T-helper 17 cell (primary cell): ENCODE measurements at places on chromosomes 2 and 18.
A peak's percentile ranks its signal among the peaks of the same experiment; 100 is the strongest.

- no peaks in the 10 kb centered on the region for H3K4me1 ChIP-seq
- peak overlapping the region; percentile 59 for H3K27ac ChIP-seq
- H3K36me3 ChIP-seq, result peaks cover 2% of the 10 kb centered on the region
- H3K4me3 ChIP-seq, result no peak overlapping the region
- no peak for DNase-seq
These were observed 290.3 kb upstream of the CCDC68 start for GRCh38 chr18:55249550-55249949.

- H3K36me3 ChIP-seq, result peaks cover 4% of the 10 kb centered on the region
- no peak overlapping the region for H3K4me3 ChIP-seq
- H3K4me1 ChIP-seq, result peaks cover 14% of the 10 kb centered on the region
- no peak overlapping the region for H3K27ac ChIP-seq
These were observed 17.8 kb downstream of the IL1R2 start for GRCh38 chr2:102009557-102009956.

DNA sequence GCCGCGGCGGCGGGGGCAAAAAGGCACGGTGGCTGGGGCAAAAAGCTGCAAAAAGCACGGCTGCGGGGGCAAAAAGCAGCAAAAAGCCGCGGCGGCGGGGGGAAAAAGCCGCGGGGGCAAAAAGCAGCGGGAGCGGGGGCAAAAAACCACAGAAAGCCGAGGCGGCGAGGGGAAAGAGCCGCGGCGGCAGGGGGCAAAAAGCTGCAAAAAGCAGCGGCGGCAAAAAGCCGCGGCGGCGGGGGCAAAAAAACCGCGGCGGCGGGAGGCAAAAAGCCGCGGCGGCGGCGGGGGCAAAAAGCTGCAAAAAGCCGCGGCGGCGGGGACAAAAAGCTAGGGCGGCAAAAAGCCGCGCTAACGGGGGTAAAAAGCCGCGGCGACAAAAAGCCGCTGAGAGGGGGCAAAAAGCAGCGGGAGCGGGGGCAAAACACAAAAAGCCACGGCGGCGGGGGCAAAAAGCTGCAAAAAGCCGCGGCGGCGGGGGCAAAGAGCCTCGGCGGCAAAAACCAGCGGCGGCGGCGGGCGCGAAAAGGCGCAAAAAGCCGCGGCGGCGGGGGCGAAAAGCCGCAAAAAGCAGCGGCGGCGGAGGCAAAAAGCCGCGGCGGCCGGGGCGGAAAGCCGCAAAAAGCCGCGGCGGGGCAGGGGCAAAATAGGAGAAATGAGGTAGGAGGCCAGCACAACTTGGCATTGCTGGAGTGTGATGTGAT lies 123.4 kb downstream of the ANKRD30BL start:
- H3K4me1 ChIP-seq, result no peaks in the 10 kb centered on the region
- H3K36me3 ChIP-seq, result peaks cover 2% of the 10 kb centered on the region
- no peak for DNase-seq
- H3K27me3 ChIP-seq, result peaks cover 7% of the 10 kb centered on the region
- no peak overlapping the region for H3K27ac ChIP-seq

- H3K4me3 ChIP-seq, result no peak overlapping the region
- DNase-seq, result no peak
- H3K27me3 ChIP-seq, result no peaks in the 10 kb centered on the region
- H3K27ac ChIP-seq, result no peak overlapping the region
These were observed 200.0 kb downstream of the ZNF407 start for GRCh38 chr18:74797577-74798151.

GRCh38 chr2:52676056-52676455 lies 1091.5 kb upstream of the CHAC2 start:
- no peak for DNase-seq
- H3K27ac ChIP-seq, result no peak overlapping the region
- no peak overlapping the region for H3K4me3 ChIP-seq
- H3K4me1 ChIP-seq, result no peaks in the 10 kb centered on the region
- H3K36me3 ChIP-seq, result peaks cover under 1% of the 10 kb centered on the region
- H3K27me3 ChIP-seq, result no peaks in the 10 kb centered on the region

GRCh38 chr2:166375736-166376487 lies at the start of gene SCN9A:
Gene SCN9A, minus strand, starts transcription at chr2:166375944. Its CDS starts 64,188 bp downstream, at chr2:166311756.
- H3K27ac ChIP-seq, result no peak within 1 kb of the TSS
- no peak for DNase-seq
- H3K36me3 ChIP-seq, result no peaks in the 10 kb centered on the region
- peak within 1 kb of the TSS; percentile 76 for H3K4me3 ChIP-seq
- H3K27me3 ChIP-seq, result peaks cover 31% of the 10 kb centered on the region
- peaks cover 9% of the 10 kb centered on the region for H3K4me1 ChIP-seq

DNA sequence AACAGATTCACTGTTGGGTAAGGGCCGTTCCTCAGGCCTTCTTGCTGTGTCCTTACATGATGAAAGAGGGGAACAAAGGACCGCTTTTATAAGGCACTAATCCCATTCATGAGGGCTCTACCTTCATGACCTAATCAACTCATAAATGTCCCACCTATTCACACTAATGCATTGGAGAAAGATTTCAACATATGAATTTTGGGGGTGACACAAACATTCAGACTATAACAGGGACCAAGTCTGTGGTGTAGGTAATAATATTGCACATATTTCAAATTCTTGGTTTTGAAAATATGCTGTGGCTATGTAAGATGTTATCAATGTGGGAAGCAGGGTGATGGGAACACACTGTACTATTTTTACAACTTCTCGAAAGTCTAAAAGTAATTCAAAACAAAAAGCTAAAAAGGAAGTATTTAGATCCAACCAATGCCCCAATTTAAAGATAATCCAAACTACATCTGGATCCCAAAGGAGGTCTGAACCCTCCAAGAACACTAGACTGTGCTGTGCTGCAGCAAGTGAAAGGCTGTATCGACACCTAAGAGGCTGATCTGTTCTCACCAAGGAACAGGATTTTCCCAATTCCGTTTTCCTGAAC lies 82.4 kb upstream of the TGIF1 start:
- H3K27me3 ChIP-seq, result peaks cover 11% of the 10 kb centered on the region
- H3K27ac ChIP-seq, result no peak overlapping the region
- peaks cover 2% of the 10 kb centered on the region for H3K36me3 ChIP-seq
- DNase-seq, result no peak
- no peaks in the 10 kb centered on the region for H3K4me1 ChIP-seq

- H3K27me3 ChIP-seq, result peaks cover 39% of the 10 kb centered on the region
- peaks cover 2% of the 10 kb centered on the region for H3K4me1 ChIP-seq
These were observed 98.1 kb downstream of the ARMC9 start for GRCh38 chr2:231296401-231296974.

- H3K36me3 ChIP-seq, result no peaks in the 10 kb centered on the region
- peaks cover 6% of the 10 kb centered on the region for H3K4me1 ChIP-seq
- DNase-seq, result no peak
- no peak overlapping the region for H3K27ac ChIP-seq
- H3K27me3 ChIP-seq, result peaks cover 13% of the 10 kb centered on the region
These were observed 319.7 kb downstream of the AFF3 start for GRCh38 chr2:99822474-99823207.

DNA sequence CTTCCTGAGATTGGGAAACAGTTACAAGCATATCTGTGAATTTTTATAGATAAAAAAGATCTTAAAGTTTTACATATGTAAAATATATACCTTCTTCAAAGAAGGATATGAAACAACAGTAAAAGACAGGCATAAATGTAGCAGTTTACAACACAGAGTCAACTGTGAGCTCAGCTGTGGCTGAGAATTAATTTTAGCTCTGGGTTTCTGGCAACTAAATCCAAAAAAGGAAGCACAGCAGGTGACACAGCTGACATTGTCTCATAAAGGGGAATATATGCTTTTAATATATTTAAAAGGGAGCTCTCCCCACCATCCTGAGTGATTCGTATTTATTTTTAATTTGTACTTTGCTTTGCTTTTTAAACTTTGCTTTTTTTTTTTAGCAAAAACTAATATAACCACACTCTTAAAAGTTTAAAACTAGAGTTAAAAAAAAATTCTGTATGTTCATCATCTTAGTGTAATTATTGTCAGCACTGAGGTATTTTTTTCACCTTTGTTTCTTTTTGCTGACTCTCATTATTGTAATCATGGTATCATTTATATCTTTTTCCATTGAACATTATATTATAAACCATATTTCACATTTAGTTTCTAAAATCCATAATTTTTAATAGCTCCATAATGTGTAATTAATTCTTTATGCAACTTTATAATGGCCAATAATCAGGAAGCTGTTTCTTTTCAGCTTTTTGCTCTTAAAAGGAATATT lies 6.7 kb downstream of the TUBB6 start:
- H3K4me3 ChIP-seq, result no peak overlapping the region
- no peak for DNase-seq
- H3K4me1 ChIP-seq, result peaks cover 3% of the 10 kb centered on the region
- H3K36me3 ChIP-seq, result no peaks in the 10 kb centered on the region
- H3K27me3 ChIP-seq, result peaks cover 2% of the 10 kb centered on the region

- peaks cover 4% of the 10 kb centered on the region for H3K4me1 ChIP-seq
- no peak for DNase-seq
- no peak overlapping the region for H3K4me3 ChIP-seq
- peaks cover 69% of the 10 kb centered on the region for H3K27me3 ChIP-seq
- no peak overlapping the region for H3K27ac ChIP-seq
These were observed 88.8 kb downstream of the VWA3B start for GRCh38 chr2:98175811-98176210.

GRCh38 chr2:186423481-186423880 lies 62.6 kb upstream of the ZC3H15 start:
- peaks cover 8% of the 10 kb centered on the region for H3K4me1 ChIP-seq
- no peak overlapping the region for H3K4me3 ChIP-seq
- H3K27me3 ChIP-seq, result no peaks in the 10 kb centered on the region
- no peak overlapping the region for H3K27ac ChIP-seq
- no peak for DNase-seq

DNA sequence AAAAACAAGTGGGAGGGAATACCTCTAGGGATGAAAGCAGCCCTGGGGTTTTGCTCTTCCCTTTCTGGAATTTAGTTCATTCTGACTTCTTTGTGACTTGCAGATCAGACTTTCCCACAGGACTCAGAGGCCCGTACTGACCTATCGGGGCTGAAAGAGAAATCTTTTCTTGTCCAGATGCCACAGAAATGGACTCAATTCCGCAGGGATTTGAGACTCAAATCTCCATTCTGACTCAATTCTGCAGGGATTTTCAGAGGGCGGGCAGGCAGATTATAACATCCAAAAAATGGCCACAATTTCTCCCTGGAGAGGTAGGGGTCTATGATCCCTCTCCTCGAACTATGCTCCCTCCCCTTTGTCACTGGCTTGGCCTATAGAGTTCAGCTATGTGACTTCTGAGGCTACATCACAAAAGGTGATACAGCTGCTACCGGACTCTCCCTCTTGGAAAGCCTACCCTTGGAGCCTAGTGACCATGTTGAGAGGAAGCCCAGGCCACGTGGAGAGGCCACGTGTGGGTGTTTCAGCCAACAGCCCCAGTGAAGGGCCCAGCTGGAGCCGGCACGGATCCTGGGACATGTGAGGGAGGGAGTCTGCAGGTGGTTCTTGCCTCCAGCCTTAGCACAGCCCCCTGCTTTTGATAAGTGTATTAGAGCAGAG lies 4.8 kb upstream of the EFHD1 start:
- H3K4me3 ChIP-seq, result no peak overlapping the region
- H3K27me3 ChIP-seq, result peaks cover 30% of the 10 kb centered on the region
- peaks cover 5% of the 10 kb centered on the region for H3K4me1 ChIP-seq
- H3K27ac ChIP-seq, result no peak overlapping the region

- no peak for DNase-seq
- peaks cover 6% of the 10 kb centered on the region for H3K27me3 ChIP-seq
- H3K4me1 ChIP-seq, result no peaks in the 10 kb centered on the region
- no peak overlapping the region for H3K4me3 ChIP-seq
- H3K36me3 ChIP-seq, result no peaks in the 10 kb centered on the region
- no peak overlapping the region for H3K27ac ChIP-seq
These were observed 46.9 kb upstream of the LAMA1 start for GRCh38 chr18:7164323-7165004.

DNA sequence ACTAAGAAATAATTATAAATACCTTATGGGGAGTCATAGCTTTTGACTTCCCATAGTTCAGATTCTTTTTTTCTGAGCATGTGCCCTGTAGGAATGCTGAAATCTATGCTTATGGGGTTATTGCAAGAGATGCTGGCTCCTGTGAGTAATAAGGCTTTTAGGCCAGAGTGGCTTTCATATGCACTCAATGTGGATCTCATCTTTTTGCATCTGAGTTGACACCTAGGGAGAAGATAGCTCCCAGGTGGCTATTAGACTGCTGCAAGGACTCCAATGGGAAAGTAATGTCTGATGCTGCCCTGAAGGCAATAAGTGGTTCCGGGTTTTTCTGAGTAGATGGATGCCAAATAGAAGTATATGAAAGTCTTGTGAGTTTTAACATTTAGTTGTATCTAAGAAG lies 21.0 kb downstream of the DNAH6 start:
- DNase-seq, result no peak
- H3K27me3 ChIP-seq, result no peaks in the 10 kb centered on the region
- H3K4me3 ChIP-seq, result no peak overlapping the region
- H3K4me1 ChIP-seq, result peaks cover 21% of the 10 kb centered on the region
- H3K36me3 ChIP-seq, result no peaks in the 10 kb centered on the region
- H3K27ac ChIP-seq, result no peak overlapping the region

- peaks cover 14% of the 10 kb centered on the region for H3K27me3 ChIP-seq
- H3K4me3 ChIP-seq, result no peak overlapping the region
- H3K4me1 ChIP-seq, result peaks cover 2% of the 10 kb centered on the region
- H3K36me3 ChIP-seq, result no peaks in the 10 kb centered on the region
These were observed 75.9 kb downstream of the PTGR3 start for GRCh38 chr18:75132931-75133525.

DNA sequence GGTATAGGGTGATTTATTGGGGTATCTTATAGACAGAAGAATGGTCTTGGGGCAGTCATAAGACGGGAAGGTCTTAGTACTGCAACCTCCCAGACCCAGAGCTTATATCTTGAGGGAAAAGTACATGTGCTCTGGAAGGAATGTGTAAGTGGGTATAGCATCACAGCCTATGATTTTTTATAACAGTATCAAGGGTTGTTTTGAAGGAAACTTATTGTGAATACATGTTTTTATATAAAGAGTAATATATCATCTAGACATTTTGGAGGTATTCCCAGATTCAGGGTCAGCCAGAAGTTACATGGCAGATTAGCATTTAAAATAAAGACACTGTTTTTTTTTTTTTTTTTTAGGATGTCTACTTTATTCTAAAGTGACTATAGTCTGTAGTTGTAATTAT lies 47.6 kb upstream of the STON1 start:
- peaks cover 3% of the 10 kb centered on the region for H3K4me1 ChIP-seq
- no peak overlapping the region for H3K4me3 ChIP-seq
- DNase-seq, result no peak
- no peak overlapping the region for H3K27ac ChIP-seq
- H3K36me3 ChIP-seq, result no peaks in the 10 kb centered on the region

GRCh38 chr2:64262071-64262470 lies 117.9 kb upstream of the PELI1 start:
- peaks cover 12% of the 10 kb centered on the region for H3K4me1 ChIP-seq
- H3K27me3 ChIP-seq, result no peaks in the 10 kb centered on the region
- H3K4me3 ChIP-seq, result no peak overlapping the region
- DNase-seq, result no peak

DNA sequence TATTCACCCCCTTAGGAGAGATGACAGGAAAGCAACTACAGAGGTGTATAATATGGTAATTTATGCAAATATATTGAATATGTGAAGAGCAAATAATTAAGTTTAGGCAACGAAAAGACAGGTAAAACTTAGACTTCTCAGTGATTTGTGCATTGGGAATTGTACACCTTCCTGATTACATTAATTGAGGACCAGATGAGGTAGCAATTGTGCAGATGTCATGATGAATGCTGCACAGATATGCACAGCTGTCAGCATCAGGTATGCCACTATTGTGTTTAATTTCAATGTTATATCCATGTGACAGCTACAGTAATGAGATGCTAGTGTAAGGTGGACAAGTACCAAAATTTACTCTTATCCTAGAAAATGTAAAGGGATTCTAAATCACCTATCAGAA lies 267.2 kb upstream of the FSIP2 start:
- H3K4me3 ChIP-seq, result no peak overlapping the region
- H3K27ac ChIP-seq, result no peak overlapping the region
- no peaks in the 10 kb centered on the region for H3K36me3 ChIP-seq
- H3K4me1 ChIP-seq, result no peaks in the 10 kb centered on the region
- no peak for DNase-seq

- no peaks in the 10 kb centered on the region for H3K4me1 ChIP-seq
- H3K27me3 ChIP-seq, result peaks cover 5% of the 10 kb centered on the region
- no peak overlapping the region for H3K27ac ChIP-seq
These were observed 97.4 kb upstream of the GALNT5 start for GRCh38 chr2:157160111-157160510.
